ENCODE measurements at places on chromosomes 2 and 18.

DNA sequence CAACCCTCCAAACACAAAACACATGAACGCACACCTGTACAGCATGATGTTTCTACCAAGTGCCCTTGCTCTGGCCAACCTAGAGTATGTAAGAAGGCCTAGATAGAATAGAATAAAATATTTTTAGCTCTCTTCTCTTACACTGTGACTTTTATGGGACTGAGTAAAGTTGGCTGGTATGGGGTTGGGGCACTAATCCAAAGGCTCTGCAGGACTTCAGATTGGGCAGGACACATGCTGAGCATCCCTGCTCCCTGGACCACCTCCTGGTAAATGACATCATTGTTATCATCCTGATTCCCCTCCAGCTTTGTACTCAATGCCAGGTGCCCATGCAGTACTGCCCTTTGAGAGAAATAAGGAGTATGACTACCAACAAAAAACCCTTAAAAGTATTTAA, 322.2 kb downstream of the SLC8A1 start:
- no peak overlapping the region for H3K27ac ChIP-seq
- H3K4me1 ChIP-seq = no peaks in the 10 kb centered on the region
- H3K4me3 ChIP-seq = no peak overlapping the region
- H3K27me3 ChIP-seq = no peaks in the 10 kb centered on the region
- no peak for ATAC-seq

GRCh38 chr18:50181590-50181989, 13.4 kb downstream of the MYO5B start:
- no peak overlapping the region for H3K27ac ChIP-seq
- peaks cover 30% of the 10 kb centered on the region for H3K27me3 ChIP-seq
- H3K36me3 ChIP-seq = no peaks in the 10 kb centered on the region
- no peak overlapping the region for H3K4me3 ChIP-seq
- no peak for ATAC-seq
- H3K4me1 ChIP-seq = no peaks in the 10 kb centered on the region

GRCh38 chr18:39871961-39872360, 2083.1 kb upstream of the PIK3C3 start:
- H3K27ac ChIP-seq = no peak overlapping the region
- H3K4me1 ChIP-seq = no peaks in the 10 kb centered on the region
- no peak for ATAC-seq
- H3K36me3 ChIP-seq = no peaks in the 10 kb centered on the region

- H3K36me3 ChIP-seq = no peaks in the 10 kb centered on the region
- H3K27me3 ChIP-seq = peaks cover 8% of the 10 kb centered on the region
- peak; percentile 96 for ATAC-seq
Measured at GRCh38 chr2:134623796-134624195, 95.0 kb downstream of the TMEM163 start.

GRCh38 chr2:160568856-160569255, 75.2 kb upstream of the RBMS1 start:
- H3K27me3 ChIP-seq = no peaks in the 10 kb centered on the region
- no peak overlapping the region for H3K27ac ChIP-seq

- no peaks in the 10 kb centered on the region for H3K27me3 ChIP-seq
- H3K4me3 ChIP-seq = no peak overlapping the region
- no peak overlapping the region for H3K27ac ChIP-seq
- no peak for ATAC-seq
Measured at GRCh38 chr2:132515010-132515409, 98.4 kb downstream of the GPR39 start.

DNA sequence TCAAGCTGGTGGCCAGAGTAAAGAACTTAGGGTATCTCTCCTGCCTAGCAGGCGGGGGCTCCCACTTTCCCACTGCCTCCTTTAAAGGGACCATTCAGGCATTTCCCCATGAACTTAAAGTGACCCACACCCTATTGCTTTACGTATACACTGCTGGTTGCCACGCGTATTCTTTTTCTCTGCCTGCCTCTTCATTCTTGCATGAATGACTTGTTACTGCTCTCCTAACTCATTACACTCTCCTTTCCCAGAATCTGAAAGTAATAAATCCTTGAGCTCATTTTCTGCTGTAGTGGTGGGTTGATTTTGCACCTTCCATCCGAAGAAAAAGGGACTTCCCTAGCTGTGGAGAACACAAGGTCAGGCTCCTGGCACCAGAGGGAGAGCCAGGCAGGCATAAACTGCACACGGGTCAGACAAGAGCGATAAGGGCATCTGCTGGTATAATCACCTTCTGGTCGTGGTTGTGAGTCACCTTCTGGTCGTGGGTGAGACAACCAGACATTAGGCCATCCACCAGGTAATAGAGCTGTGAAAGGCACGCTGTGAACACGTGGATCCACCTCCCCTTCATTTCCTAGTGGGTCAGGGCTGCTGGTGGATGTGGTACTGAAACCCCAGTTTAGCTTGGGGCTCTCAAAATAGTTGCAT, 950.3 kb downstream of the SOCS6 start:
- H3K4me1 ChIP-seq = no peaks in the 10 kb centered on the region
- no peaks in the 10 kb centered on the region for H3K36me3 ChIP-seq
- H3K4me3 ChIP-seq = no peak overlapping the region
- H3K27me3 ChIP-seq = no peaks in the 10 kb centered on the region
- H3K27ac ChIP-seq = no peak overlapping the region

GRCh38 chr2:190082118-190082517, 19.6 kb upstream of the MSTN start:
- H3K4me3 ChIP-seq = no peak overlapping the region
- no peak overlapping the region for H3K27ac ChIP-seq
- no peaks in the 10 kb centered on the region for H3K36me3 ChIP-seq

DNA sequence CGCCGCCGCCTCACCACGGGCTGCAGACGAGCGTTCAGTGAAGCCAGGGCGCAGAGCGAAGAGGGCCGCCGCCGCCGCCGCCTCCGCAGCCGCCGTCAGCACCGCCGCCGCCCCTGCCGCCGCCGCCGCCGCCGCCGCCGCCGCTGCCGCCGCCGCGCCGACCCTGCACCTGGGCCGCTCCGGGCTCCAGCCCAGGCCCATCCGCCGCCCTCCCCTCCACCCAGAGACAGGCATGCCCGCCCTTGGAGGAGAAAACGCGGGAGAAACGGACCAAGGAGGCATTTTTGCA, 3.0 kb downstream of the POU3F3 start:
- ATAC-seq = no peak
- no peak overlapping the region for H3K27ac ChIP-seq
- H3K4me1 ChIP-seq = peaks cover 14% of the 10 kb centered on the region
- peaks cover 30% of the 10 kb centered on the region for H3K36me3 ChIP-seq
- H3K4me3 ChIP-seq = peak overlapping the region; percentile 46

GRCh38 chr18:69400976-69401225, 213 bp downstream of the DOK6 start:
- H3K36me3 ChIP-seq = no peaks in the 10 kb centered on the region
- H3K4me1 ChIP-seq = peaks cover 6% of the 10 kb centered on the region
- H3K4me3 ChIP-seq = no peak overlapping the region

DNA sequence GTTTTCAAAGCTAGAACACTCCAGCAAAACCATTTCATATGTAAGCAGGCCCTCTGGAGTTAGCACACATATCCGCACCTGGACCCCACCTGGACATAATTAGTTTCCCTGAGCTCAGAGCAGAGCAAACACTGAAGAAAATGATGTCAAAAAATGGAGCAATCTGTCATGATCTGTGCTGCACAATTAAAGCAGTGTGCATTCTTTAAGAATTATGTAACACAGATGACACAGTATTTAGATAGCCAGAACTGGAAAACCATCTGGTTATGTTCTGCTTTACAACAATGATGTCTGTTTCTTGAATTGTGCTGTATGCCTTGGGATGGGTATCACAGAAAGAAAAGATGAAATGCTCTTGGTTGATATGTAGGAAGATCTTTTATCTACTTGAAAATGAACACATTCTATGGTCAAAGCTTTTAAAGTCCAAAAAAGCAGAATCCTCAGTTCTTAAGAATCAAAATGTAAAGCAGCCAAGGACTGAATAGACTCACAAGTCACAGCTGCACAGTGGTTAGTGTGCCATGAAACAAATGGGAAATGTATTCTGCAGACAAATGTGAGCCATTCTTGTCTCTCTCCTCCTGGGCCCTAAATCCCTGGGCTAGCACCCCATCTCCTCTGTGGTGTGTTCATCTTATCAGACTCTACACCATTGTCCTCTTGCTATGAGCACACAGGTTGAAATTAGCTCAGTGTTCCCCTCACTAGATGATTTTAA, 36.8 kb downstream of the HRH4 start:
- H3K4me1 ChIP-seq = no peaks in the 10 kb centered on the region
- no peak overlapping the region for H3K4me3 ChIP-seq
- H3K27ac ChIP-seq = no peak overlapping the region
